ENCODE measurements at places on chromosomes 5 and 9.
A peak's percentile ranks its signal among the peaks of the same experiment; 100 is the strongest.

GRCh38 chr5:84362061-84362720, 22.5 kb downstream of the EDIL3 start:
- DNase-seq: no peak

DNA sequence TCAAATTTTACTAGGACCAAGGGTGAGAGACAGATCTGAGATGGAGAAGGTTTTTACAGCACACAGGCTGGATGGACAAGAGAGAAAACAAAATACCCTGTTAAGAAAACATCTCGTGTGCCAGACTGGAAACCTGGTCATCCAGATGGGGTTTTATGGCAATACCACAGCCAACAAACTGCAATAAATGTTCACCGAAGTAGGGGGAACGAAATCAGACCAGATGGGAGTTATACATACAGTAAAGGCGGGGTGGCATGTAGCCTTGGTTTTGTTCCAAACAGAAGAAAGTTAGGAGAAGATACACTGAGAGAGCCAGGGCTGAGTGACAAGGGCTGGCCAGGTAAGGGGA, 63.3 kb downstream of the DCP2 start:
- no peak for DNase-seq

- no peak for DNase-seq
These were observed 54.8 kb downstream of the MYO10 start for GRCh38 chr5:16881251-16881650.

- DNase-seq: no peak
These were observed 44.2 kb downstream of the GDA start for GRCh38 chr9:72193478-72193881.

GRCh38 chr5:33309536-33310345, 131.0 kb upstream of the TARS1 start:
- no peak for DNase-seq

DNA sequence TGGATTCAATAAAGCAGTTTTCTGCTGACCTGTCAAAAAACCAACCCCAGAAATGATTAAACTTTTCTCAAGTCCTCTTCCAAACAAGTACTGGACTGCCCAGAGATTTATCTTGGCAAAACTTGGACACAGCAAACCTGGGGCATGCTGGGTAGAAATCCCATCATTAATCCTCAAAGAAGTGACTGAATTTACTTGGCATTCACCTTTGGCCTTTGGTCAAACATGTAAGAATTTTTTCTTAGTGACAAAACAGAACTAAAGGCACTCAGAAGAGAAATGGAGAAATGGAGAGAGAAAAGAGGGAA, 248.6 kb upstream of the NREP start:
- no peak for DNase-seq

DNA sequence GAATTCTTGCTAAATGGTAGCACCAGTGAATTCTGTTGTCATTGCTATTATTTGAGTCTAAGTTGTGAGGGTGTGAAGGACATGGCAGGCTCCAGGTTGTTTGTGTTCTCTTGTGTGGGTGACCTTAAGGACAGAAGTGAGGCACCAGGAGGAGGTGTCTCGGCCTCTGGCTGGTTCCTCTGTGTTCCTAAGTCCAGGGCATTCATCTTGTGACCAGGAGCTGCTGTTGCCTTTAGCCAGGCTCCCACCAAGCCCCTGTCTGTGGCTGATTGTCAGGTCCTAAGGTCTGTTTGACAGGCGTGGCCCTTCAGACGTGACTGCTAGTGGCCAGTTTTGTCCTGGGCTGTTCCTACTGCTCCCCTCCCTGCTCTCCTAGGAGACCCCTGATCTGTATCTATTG, 89.4 kb downstream of the ANGPTL2 start:
- no peak for DNase-seq

- DNase-seq: no peak
These were observed 75.1 kb downstream of the MRPS27 start for GRCh38 chr5:72244862-72245371.

DNA sequence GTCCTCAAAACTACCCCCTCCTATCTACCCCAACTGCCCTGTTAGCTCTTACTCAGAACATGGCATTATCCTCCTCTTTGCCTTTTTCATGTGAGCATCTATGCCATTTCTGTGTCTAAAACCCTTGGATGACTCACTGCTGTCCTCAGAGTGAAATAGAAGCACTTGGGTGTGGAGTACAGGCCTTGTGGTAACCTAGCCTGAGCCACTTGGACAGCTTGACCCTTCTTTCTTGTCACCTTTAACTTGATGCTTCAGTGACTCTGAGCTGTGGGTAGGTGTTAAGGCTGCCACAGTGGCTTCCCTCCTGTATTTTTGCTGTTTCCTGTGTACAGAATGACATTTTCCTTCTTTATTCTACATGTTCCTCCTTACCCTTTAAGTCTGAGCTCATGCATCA, 391.4 kb downstream of the SH3GL2 start:
- no peak for DNase-seq

- no peak for DNase-seq
These were observed 290.5 kb upstream of the RASA1 start for GRCh38 chr5:86977190-86977589.

DNA sequence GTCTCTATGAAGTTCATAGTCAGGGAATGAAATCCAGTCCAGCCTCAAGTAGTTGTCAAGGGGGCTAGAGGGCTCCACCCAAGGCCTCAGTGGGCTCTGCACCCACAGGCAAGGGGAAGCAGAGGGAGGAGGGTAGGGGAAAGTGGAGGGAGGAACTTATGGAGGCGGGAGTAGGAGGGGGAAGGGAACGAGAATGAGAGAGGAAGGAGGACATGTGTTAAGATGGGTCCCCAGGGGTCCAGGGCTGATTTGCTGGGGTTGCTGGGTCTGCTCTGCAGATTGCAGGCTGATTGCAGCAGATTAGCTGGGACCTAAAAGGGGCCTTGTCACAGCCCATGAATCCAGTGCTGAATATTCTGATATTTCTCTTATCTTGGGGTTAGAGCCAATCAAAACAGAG, 166.9 kb upstream of the IL12B start:
- DNase-seq: no peak

DNA sequence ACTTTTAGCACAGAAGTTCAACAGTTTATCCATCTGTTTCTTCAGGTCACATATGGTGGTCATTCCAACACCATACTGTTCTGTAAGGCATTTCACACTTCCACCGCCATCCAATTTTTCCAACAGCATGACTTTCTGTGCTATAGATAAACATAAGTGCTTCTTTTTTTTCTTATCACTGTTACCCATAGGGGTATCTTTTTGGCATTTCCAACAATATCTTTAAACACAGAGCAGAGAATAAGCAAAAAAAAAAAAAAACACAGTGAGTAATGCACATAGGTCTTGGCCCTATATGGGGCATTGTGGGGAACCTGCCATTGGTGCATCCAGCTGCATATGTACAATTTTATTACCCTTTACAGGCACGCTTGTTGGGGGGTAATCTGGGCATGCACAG, 12.2 kb upstream of the ZNF367 start:
- DNase-seq: no peak

DNA sequence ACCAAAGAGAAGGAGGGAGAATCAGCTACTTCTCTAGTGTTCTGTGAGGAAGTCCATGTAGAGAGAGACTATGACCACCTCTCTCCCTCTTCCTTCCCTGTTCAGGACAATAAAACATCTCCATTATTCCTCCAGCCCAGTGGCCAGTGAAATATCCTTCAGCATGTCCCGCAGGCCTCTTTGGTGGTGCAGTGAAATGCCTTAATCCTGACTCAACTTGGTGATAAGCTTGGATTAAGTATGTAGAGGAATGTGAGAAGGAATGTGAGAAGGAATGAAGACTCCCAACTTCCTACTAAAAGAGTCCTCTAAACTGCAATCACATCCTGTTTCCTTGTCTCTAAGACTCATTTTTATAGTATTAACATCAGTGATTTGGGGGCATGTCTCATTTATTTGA, 167.3 kb downstream of the TRPM3 start:
- no peak for DNase-seq

DNA sequence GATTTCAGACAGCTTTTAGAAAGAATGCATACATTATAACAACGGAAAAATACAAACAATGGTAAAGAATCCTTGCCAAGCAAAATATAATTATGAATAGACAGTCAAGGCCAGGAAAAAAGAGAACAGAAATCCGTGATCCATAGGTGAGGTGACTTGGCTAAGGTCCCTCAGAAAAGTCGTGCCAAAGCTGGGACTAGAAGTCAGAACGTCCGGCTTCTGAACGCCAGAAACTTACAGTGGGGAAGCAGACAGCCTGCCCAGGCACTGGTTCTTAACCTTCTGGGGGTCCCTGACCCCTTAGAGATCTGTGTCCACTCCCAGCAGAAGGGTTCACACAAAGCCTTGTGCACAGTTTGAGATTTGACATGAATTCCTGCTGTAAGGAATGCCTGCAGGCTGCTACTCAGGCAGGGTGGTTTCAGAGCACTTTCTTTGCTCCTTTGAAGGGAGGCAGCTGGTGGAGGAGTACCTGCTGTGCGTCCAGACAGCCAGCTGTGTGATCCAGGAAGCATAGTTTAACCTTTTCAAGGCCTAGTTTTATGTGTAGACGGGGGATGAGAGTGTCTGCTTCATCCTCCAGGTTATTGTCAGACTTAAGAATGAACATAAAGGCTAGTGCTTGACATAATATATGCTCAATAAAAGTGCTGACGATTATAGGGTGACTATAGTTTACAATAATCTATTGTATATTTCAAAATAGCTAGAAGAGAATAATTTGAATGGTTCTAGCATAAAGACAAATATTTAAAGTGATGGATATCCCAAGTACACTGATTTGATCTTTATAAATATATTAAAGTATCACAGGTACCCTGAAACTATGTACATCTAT, 852 bp downstream of the ARHGEF37 start:
- DNase-seq: no peak

GRCh38 chr9:36827593-36827992, 206.5 kb downstream of the PAX5 start:
- no peak for DNase-seq

DNA sequence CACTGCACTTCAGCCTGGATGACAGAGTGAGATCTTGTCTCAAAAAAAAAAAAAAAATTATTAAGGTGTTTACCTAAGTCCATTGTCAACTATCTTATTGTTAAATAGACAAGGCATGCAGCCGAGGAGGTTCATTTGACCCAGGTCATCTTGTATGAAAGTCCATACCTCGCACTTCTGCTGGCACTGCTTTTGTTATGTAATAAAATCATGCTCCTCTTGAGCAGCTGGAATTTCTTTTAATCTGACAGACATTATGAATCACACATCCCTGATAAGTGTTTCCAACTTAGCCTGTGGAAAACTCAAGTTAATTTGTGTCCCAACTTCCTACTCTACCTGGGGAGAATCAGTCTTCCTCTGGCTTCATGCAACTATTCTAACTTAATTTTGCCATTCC, 315.6 kb upstream of the KLF4 start:
- DNase-seq: no peak

GRCh38 chr5:83472508-83473345, 1.2 kb downstream of the VCAN start:
- peak; percentile 89 for DNase-seq

GRCh38 chr9:107465467-107466451, 23.8 kb downstream of the KLF4 start:
- DNase-seq: peak; percentile 81

- DNase-seq: no peak
These were observed 122.6 kb downstream of the BOD1 start for GRCh38 chr5:173493846-173494245.

GRCh38 chr5:139649082-139649991, 1.2 kb downstream of the CXXC5 start:
- no peak for DNase-seq

DNA sequence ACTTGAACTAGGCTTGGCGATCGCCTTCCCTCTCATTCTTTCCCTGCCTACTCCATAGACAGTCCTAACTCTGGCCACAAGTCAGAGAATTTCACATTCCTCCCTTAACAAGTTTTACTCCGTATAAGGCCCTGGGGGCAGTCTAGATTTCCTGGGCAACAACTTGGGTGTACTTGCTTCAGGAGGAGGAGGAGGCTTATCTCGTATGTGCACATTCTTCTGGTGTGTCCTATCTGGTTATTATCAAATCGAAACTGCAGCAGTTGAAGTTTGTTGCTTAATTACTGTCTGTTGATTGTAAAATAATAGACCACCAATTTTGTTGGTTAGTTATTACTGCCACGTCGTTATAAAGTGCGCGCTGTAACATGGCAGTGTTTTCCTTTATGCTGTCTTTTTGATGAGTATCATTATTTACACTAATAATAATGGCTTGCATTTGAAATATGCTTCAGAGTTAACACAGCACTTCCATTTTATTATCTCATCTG, 42.0 kb downstream of the PIP5K1B start:
- DNase-seq: no peak

DNA sequence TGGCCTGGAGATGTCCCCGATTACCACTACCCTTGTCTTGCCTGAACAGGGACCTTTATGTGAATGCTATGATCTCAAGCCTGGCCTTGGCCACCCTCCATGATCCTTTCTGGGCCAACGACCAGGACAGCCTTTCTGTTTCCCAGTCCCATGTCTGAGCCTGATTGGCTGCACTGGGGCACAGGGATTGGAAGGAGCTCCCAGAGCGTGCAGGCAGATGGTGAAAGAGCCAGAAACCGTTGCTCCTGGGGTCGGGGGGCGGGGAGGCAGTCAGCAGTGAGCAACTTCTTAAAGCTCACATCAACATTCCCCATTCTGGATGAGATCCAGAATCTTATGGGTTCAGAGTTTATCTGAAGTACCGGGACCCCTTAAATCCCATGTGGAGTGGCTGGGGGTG, 84.4 kb downstream of the INSYN2B start:
- DNase-seq: no peak

GRCh38 chr5:139226131-139226530, 28.0 kb upstream of the SIL1 start:
- no peak for DNase-seq

DNA sequence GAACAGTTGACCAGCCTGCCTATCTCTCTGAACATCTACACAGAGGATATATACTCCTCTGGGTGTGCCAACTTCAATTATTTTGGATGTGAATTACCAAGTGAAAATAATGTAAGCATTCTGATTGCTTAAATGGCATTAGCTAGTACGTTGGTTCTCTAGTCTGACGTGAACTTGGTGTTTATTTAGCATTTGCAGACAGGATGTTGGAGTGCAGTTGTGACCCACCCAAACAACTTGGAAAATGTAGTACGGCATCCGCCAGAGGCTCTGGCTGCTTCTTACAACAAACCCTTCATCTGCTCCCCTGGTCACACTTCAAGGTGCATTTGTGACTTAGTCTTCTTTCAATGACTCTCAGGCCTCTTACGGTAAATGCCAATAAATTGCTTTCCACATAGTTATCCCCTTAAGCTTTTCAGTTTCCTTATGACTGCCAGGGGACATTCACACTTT, 616.6 kb downstream of the PDE4D start:
- DNase-seq: no peak

DNA sequence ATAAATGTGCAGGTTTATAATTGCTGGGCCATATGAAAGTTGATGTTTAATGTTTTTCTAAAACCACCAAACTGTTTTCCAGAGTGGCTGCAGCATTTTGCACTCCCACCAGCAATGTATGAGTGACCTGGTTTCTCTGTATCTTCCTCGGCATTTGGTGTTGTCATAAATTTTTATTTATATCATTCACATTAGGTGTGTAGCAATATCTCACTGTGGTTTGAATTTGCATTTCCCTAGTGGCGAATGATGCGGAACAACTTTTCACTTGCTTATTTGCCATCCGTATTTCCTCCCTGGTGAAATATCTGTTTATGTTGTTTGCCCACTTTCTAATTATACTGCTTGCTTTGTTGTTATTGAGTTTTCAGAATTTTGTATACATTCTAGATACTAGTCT, 295.7 kb upstream of the TUT7 start:
- DNase-seq: no peak
